ENCODE measurements at places on chromosomes 7 and 10.

DNA sequence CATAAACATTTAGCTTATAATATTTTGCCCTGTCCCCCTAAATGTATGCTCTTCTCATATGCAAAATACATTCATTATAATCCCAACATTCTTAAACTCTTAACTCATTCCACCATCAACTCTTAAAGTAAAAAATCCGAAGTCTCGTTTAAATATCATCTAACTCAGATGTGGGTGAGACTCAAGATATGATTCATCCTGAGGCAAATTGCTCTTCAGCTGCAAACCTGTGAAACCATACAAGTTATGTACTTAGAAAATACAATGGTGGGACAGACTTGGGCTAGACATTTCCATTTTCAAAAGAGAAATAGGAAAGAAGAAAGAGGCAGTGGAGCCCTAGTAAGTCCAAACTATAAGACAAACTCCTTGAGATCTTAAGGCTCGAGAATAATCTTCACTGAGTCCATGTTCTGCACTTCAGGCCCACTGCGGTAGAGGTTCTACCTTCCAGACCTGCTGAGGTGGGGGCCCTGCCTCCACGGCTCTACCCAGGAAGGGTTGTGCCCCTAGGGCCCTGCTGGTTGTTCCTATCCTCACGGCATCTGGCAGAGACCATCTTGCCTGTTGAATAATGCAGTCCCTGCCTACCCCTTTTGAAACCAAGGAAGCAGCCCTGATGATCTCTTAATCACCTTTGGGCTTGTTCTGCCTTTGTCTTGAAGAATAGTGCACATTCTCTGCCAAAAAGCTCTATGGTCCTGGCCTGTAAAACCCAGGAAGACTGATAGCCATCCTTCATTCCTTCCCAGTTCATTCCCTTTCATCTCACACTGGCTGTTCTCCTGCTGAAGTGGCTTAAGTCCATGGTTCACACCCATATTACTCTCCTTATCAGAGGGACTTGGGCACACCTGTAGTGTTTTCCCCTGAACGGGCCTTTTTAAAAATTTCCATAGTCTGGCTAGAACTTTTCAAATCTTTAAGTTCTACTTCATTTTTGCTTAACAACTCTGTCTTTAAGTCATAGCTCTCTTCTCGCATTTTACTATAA is 37.3 kb downstream of the INPP5F start:
- no peak for DNase-seq

DNA sequence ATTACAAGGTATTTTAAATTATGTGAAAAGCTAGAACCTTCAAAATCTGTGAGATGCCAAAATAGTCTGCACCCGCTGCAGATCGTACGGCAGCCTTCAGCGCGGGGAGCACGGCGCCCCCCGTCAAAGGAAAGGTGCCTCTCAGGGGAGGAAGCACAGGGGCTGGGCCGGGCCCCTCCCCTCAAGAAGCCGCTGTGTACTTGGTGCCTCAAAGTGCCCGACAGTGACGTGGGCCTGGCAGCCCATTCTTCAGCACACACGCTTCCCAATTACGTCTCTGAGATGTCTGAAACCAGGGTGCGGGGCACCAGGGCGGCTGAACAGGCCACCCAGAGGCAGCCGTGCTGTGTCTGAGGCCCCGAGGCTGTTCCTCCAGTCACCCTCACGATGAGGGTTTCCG is 116.1 kb downstream of the INPP5A start:
- DNase-seq, result no peak

GRCh38 chr10:90857635-90858460 is at the start of gene HTR7:
HTR7 (minus strand) TSS chr10:90858039; CDS start chr10:90857671, 368 bp downstream.
- DNase-seq, result peak; percentile 21

GRCh38 chr7:131173145-131173890 is 154.4 kb upstream of the MKLN1 start:
- no peak for DNase-seq

GRCh38 chr10:74730246-74730645 is 96.2 kb upstream of the KAT6B start:
- DNase-seq, result no peak

- no peak for DNase-seq
These were observed 688.1 kb downstream of the LRMDA start for GRCh38 chr10:76119515-76119914.

- DNase-seq, result no peak
These were observed 127.9 kb downstream of the TCERG1L start for GRCh38 chr10:131183546-131184045.

- DNase-seq, result no peak
These were observed 670.6 kb downstream of the SUGCT start for GRCh38 chr7:40805361-40805760.

GRCh38 chr7:94039368-94040035 is 35.3 kb upstream of the BET1 start:
- no peak for DNase-seq

- DNase-seq, result no peak
These were observed 54.9 kb upstream of the CAMK2B start for GRCh38 chr7:44380189-44380830.

GRCh38 chr7:25216837-25217236 is 11.4 kb downstream of the NPVF start:
- DNase-seq, result no peak
